Fibroblast of lung (primary cell): ENCODE measurements at places on chromosomes 3 and 15. TPM values are rescaled to one million over a fixed set of nuclear protein-coding genes. Genes with fewer than 3 reads are reported as not detected.
A peak's percentile ranks its signal among the peaks of the same experiment; 100 is the strongest.

GRCh38 chr3:143751643-143752178 lies 96.6 kb downstream of the SLC9A9 start:
- H3K4me1 ChIP-seq = no peaks in the 10 kb centered on the region
- H3K4me3 ChIP-seq = no peak overlapping the region
- H3K27ac ChIP-seq = no peak overlapping the region
- H3K27me3 ChIP-seq = no peaks in the 10 kb centered on the region
- no peak for DNase-seq

- no peaks in the 10 kb centered on the region for H3K36me3 ChIP-seq
- no peaks in the 10 kb centered on the region for H3K27me3 ChIP-seq
- no peak overlapping the region for H3K4me3 ChIP-seq
- no peak overlapping the region for H3K27ac ChIP-seq
- H3K4me1 ChIP-seq = no peaks in the 10 kb centered on the region
- DNase-seq = no peak
Measured at GRCh38 chr3:138366006-138366759, 17.8 kb downstream of the MRAS start.

GRCh38 chr15:83913034-83913632 lies 259.2 kb downstream of the ADAMTSL3 start:
- no peak overlapping the region for H3K27ac ChIP-seq
- H3K4me3 ChIP-seq = no peak overlapping the region
- no peaks in the 10 kb centered on the region for H3K27me3 ChIP-seq
- H3K36me3 ChIP-seq = no peaks in the 10 kb centered on the region
- H3K4me1 ChIP-seq = no peaks in the 10 kb centered on the region

- peaks cover 3% of the 10 kb centered on the region for H3K4me1 ChIP-seq
- no peak overlapping the region for H3K4me3 ChIP-seq
- H3K36me3 ChIP-seq = no peaks in the 10 kb centered on the region
- DNase-seq = peak; percentile 79
- H3K27ac ChIP-seq = peak overlapping the region; percentile 16
Measured at GRCh38 chr15:38053776-38054175, 119.3 kb downstream of the TMCO5A start.

DNA sequence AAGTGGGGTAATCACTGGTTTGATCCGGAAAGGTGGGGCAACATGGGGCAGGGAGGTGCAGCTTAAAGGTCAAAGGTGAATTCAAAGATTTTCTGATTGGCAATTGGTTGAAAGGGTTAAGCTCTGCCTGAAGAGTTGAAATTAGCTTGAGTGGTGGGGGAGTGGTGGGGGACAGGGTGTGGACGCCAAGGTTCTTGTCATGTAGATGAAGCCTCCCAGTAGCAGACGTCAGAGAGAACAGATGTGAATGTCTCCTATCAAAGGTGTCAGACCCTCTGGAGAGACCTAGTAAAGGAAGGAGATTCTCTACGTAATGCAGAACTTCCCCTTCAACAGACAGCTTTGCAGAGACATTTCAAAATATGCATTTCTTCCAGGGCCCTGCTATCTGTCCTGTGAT lies 62.8 kb downstream of the ABCC5 start:
- H3K4me3 ChIP-seq = no peak overlapping the region
- H3K36me3 ChIP-seq = peaks cover 3% of the 10 kb centered on the region
- H3K27me3 ChIP-seq = no peaks in the 10 kb centered on the region

GRCh38 chr15:40248006-40248783 lies 9.3 kb downstream of the PAK6 start:
- H3K36me3 ChIP-seq = no peaks in the 10 kb centered on the region
- no peak overlapping the region for H3K4me3 ChIP-seq
- H3K27ac ChIP-seq = no peak overlapping the region
- no peak for DNase-seq

GRCh38 chr3:185726254-185726967 lies 98.4 kb downstream of the IGF2BP2 start:
- DNase-seq = no peak
- no peaks in the 10 kb centered on the region for H3K36me3 ChIP-seq
- peaks cover 20% of the 10 kb centered on the region for H3K4me1 ChIP-seq

DNA sequence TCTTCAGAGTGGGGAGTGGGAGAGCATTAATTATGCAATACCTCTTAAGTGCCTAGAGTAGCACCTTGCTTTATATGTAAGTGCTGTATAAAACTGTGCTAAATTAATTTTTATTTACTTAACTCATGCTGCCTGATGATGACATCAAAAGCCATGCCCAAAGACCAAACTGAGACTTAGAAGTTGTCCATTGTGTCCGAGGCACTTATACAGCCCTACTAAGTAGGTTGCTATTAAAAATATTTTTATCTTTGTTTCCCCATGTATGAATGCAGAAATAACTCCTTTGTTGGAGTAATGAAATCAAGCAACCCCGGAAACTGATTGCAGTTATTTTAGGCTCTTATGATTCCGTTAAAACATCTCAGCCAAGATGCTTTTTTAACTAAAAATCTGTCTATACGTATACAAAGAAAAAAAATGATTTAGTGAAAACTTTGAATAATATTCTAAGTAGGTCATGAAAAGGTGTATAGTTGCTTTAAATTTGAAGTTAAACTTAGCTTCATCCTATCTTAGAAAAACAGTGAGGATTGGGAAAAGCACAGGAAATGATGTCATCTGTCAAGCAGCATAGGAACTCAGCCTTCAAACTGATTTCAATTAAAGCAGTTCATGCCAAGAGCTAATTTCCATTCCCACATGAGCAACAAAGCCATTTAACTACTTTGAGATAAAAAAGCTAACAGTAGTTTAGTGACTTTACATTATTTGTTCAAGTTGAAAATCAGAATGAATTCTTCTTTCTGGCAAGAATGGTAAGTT lies 43.0 kb downstream of the FBN1 start:
- no peaks in the 10 kb centered on the region for H3K27me3 ChIP-seq
- H3K4me1 ChIP-seq = peaks cover 17% of the 10 kb centered on the region
- peak overlapping the region; percentile 66 for H3K27ac ChIP-seq
- H3K36me3 ChIP-seq = peaks cover 12% of the 10 kb centered on the region
- DNase-seq = peak; percentile 89
- H3K4me3 ChIP-seq = no peak overlapping the region

DNA sequence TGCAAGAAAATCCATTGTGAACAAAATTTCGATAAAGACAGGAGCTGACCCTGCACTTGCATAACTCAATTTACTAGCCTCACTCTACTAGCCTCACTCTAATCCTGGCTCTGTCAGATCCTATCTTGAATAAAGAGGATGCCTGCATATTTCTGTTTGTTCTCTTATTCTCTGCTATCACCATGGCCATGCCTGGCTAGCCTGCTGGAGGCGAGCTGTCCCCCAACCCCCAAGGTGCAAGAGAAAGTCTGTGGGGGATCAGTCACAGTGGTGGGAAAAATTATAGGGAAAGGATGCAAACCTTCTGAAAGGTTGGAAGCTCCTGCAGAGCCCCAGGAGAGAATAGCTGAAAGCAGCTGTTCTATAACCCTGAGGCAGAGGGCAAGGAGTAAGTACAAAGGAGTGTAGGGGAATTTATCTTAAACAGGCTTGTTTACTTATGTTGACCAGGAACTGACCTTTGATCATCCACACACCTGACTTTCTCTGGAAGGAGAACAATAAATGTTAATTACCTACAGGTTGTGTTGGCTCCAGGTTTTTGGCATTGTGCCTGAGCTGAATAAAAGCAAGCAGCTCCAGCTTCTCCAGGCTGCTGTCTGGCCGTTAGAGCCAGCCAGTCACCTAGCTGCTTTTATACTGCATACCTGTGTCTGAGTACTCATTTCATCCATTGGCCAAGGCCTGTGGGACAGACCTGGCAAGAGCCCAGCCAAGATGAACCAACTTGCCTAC lies 137.7 kb upstream of the RASGRP1 start:
- peaks cover 3% of the 10 kb centered on the region for H3K4me1 ChIP-seq
- H3K36me3 ChIP-seq = no peaks in the 10 kb centered on the region

DNA sequence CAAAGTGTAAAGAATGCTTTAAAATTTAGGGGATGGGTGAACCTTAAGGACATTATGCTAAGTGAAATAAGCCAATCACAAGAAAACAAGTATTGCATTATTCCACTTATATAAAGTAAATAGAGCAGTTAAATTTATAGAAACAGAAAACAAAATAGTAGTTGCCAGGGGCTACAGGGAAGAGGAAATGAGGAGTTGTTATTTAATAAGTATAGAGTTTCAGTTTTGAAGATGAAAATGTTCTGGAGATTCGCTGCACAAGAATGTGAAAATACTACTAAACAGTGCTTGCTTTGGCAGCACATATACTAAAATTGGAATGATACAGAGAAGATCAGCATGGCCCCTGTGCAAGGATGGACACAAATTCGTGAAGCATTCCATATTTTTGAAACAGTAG lies 32.0 kb downstream of the DNAH12 start:
- peak; percentile 21 for DNase-seq
- H3K27ac ChIP-seq = no peak overlapping the region
- no peaks in the 10 kb centered on the region for H3K27me3 ChIP-seq
- H3K4me1 ChIP-seq = no peaks in the 10 kb centered on the region

GATM gene
- 0.17 and 0.26 TPM in 2 replicates for total RNA-seq

CDAN1 gene
- total RNA-seq = 8.9 and 9.5 TPM in 2 replicates

SCN11A gene
- under 0.01 and 0.17 TPM in 2 replicates for total RNA-seq

EPHA6 gene
- under 0.01 TPM in 1 of 2 replicates, not detected in the other for total RNA-seq
